A549 (cell line): ENCODE measurements at places on chromosomes 4 and X. TPM values are rescaled to one million over a fixed set of nuclear protein-coding genes. Genes with fewer than 3 reads are reported as not detected.

PITX2 gene
- 1.5 to 2.6 TPM (median 2.2 TPM) in 3 replicates for polyA plus RNA-seq

ARMCX6 gene
- 31.9 to 40.6 TPM (median 34.6 TPM) in 3 replicates for polyA plus RNA-seq

- DNase-seq = no peak
These were observed 92.2 kb upstream of the TRIM2 start for GRCh38 chr4:153112041-153112441.

DNA sequence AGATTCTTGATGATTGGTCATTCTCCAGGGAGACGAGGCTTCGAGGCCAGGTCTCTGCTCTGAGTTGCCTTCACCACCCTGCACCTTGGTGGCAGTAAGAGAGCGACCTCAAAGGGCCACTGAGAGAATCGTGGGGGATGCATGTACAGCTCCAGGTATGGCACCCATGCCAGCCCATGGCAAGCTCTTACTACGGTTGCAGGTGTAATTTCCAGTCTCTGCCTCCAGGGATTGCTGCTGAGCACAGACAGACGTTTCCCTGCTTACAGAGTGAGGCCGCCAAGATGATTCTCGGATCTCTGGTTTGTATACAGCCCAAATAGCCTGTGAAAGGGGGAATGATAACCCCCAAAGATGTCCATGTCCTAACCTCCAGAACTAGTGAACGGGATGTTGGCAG is 16.3 kb upstream of the DRD5 start:
- no peak for DNase-seq

- DNase-seq = no peak
These were observed 97.8 kb downstream of the PARM1 start for GRCh38 chr4:75030649-75031235.
